Kasumi-1 (cell line): ENCODE measurements at places on chromosomes 13 and 19.

- peak; percentile 89 for DNase-seq
Measured at GRCh38 chr19:56637976-56638555, 4.9 kb upstream of the SMIM17 start.

DNA sequence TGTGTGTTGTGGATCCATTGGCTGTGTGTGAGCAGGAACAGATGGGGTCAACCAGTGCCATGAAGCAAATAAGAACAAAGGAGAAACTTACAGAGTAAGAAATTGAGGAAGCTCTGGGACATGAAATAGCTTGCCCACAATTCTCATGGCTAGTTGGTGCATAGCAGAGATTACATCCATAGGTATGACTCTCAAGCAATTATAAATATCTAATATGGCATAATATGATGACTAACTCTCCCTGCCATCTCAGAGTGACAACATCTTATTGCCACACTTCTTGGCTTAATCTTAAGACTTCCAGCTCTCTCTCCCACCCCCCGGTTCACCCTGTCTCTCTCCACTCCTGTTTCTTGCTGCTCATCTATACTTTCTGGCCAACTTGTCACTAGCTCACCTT is 53.3 kb downstream of the OXGR1 start:
- no peak for DNase-seq

DNA sequence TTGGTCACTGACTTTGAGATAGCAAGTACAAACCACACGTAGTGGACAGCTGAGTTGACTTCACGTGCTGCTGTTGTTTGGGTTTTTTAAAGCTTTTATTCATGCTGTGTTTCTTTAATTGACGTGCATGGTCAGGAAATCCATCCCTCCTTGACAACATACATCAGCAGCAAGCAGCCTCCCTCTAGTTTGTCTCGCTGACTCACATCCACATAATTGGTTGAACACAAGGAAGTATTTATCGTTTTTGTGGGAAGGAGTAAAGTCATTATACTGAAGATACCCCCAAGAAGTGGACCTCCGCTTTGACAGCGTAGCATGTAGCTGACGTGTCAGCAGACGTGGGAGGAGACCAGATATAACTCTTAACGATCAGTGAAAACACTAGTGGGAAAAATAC is 355.8 kb downstream of the MYO16 start:
- DNase-seq: no peak

DNA sequence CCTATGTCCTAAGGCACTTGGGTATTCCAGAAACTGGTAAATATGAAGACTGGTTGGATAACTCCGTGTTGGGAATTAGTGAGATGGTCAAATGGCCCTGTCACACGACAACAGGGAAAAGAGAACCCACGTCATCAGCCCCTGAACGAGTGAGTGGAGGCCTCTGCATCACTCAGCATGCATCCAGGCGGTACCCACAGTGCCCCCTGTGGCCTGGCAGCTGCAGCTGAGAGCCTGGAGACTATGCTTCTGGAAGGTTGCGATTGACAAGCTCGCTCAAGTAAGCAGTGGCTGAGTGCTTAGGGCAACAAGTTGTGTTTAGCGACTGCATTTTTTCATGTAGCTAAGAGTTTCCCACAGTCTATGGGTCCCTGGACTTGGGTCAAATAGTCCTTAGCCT is 55.9 kb downstream of the COL4A2 start:
- no peak for DNase-seq

GRCh38 chr19:1860042-1860775 is 3.2 kb downstream of the KLF16 start:
- DNase-seq: no peak

DNA sequence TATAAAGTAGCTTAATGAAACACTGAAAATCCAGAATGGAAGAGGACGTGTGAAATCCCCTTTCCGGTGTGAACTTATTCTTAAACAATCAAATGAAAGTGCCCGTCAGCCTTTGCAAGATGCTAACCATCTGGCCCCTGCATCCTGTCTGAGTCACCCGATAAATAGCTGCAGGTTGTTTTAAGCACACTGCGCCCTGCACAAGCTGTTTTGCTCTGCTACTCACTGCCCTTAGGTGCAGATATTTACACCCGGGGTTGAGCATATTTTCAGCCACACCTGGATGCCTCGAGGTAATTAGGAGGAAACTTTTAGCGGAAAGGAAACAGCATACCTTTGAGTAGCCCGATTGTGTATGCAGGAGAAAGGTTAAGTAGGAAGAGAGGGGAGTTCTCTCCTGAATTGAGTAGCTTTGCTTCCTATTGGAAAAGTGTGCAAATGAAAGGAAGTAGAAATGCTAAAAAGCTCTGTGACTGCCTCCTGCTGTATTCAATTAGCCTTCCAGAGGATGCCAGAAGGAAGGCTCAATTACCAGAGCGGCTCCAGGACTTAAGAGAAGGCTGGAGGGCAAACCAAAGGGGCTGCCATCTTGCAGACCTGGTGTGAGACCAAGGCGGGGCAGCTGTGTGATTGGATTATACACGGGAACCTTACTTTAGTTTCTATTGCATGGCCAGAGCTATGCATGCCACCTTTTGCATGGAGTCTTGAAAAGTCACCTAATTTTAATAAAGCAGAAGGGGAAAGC is 42.5 kb downstream of the IRS2 start:
- peak; percentile 92 for DNase-seq

- peak; percentile 73 for DNase-seq
Measured at GRCh38 chr19:2239771-2240770, 3.4 kb downstream of the SF3A2 start.

DNA sequence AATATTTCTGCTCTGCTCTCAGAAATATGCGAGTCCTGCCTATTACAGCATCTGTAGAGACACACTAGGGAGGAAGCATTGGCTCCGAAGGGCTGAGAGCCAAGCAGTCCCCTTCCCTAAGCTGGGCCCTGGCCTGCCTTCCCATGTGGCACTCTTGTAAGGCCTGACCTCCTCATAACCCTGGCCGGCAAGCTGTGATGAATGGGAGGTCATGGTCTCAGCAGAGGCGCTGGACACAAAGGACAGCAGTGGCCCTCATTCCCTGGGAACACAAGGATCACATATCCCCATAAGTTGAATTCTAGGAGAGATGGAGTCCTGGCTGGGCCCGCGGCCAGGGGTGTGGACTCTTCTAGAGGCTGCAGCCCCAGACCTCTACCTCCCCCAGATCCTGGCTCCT is 483.3 kb downstream of the ZNF536 start:
- no peak for DNase-seq

DNA sequence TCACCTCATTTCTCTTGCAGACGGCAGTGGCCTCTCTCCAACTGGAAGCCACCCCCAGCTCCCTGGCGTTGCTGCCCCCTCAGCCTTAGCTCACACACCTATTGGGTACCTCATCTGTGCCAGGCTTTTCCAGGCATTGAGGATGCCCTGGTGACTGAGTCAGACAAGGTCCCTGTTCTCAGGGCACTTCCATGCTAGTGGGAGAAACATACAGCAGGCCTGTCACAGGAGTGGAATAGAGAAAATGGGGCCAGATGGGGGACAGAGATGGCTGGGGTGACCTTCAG is 33.9 kb downstream of the CAPN12 start:
- no peak for DNase-seq
